ENCODE measurements at places on chromosomes 3 and 15. TPM values are rescaled to one million over a fixed set of nuclear protein-coding genes. Genes with fewer than 3 reads are reported as not detected.

GRCh38 chr3:45319996-45320305 lies 68.4 kb upstream of the LARS2 start:
- no peak for DNase-seq

DNA sequence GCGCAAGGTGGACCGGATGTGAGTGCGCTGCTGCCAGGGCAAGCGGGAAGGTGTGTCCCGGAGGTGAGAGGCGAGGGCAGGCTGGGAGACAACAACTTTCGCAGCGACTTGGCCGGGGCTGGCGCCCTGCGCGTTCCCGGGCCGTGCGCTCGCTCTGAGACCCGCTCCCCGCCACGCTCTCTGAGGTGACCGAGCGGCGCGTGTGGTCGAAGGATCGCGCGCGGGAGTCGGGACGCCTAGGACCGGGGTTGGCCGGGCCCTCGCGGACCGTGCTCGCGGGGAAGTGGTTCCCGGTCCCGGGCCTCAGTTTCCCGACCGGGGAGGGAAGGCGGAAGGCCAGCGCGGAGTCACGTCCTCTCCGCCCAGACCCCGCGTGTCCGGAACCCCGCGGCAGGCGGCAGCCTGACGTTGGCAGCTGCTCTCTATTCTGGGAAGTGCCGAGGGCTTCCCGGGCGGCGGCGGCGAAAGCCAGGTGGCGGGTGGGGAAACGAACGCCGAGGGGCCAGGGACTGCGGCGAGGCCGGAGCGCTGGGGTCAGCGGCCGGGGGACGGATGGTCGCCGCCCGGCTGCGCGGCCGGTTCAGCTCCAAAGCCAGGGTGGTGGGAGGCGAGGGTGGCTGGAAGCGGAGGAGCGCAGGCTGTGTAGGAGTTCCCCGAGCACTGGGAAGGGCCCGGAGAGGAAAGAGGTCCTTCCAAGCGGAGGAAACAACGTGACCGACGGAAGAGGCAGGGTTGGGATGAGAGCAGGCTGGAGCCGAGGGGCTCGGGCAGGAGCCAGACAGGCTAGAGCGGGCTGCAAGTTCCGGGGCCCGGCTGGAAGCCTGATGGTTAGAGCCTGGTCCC lies 1.0 kb upstream of the IGF2BP2 start:
- DNase-seq, result peak; percentile 32

DNA sequence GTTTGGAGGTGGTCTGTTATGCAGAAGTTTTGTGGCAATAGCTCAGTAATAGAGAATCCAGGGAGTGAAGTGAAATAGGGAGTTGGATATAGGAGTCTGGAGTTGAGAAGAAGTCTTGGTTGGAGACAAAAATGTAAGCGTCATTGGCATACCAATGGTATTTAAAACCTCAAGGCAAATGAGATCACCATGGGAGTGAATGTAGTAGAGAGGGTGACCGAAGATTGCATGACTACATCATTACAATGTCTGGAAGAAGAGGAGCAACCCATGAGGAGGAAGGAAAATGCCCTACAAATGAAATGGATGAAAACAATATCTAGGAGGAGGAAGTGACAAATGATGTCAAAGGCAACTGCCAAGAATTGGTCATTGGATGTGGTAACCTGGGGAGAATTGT lies 54.4 kb downstream of the CNTN4 start:
- no peak for DNase-seq

Gene TMCO5A
- total RNA-seq, result not detected

Gene KBTBD12
- not detected for total RNA-seq

Gene SST
- not detected for total RNA-seq

Gene IQCF5
- not detected for total RNA-seq
